ENCODE measurements at places on chromosomes 7 and 10.

GRCh38 chr7:121342631-121343030, 13.8 kb downstream of the WNT16 start:
- no peak for DNase-seq

GRCh38 chr7:106262221-106262881, 22.4 kb downstream of the NAMPT start:
- no peak for DNase-seq

DNA sequence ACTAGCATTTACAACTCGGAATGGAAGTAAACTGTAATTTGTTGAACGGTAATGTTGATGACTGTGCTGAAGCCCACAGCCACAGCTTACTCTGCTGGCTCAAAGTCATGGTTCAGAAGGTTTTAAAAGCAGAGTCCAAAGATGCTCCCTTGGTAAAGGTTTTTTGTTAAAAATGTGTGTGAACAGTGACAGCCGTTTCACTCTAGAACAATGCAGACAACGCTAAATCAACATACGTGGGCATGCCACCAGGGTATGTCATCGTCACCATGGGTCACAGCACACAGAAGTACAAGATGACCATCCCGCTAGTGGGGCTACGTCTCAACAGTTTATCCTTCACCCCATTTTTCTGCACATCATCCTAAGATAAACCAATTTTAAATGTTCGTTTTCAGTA, 106.5 kb upstream of the LANCL2 start:
- no peak for DNase-seq

DNA sequence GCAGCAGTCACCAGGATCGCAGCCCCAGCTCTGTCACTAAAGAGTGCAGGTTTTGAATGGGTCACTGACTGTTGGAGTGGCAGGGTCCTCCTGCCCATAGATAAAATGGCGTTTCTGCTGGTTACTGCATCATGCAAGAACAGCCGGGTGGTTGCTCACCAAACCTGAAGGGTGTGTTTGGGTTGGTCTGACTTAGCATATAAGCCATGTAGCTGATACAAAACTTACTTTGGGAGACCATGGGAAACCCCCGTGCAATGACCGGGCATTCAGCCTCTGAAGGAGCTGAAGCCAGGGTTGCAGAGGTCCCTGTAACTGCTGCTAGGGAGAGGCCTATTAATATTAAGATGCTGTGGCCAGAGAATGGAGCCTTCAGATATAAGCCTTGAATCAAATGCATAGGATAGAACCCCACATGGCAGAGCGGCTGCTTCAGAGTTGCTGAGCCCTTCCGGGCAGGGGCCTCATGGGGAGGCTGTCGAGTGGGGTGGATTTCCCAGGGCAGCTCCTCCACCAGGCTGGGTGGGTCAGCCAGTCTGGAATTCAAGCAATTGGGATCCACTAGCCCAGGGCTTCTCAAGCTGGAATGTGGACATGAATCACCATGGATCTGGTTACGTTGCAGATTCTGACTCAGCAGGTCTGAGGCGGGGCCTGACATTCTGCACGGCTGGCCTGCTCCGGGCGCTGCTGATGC, 70.9 kb upstream of the CTBP2 start:
- DNase-seq, result no peak

Data from GM06990 (cell line).